ENCODE measurements at places on chromosomes 1 and 21.

DNA sequence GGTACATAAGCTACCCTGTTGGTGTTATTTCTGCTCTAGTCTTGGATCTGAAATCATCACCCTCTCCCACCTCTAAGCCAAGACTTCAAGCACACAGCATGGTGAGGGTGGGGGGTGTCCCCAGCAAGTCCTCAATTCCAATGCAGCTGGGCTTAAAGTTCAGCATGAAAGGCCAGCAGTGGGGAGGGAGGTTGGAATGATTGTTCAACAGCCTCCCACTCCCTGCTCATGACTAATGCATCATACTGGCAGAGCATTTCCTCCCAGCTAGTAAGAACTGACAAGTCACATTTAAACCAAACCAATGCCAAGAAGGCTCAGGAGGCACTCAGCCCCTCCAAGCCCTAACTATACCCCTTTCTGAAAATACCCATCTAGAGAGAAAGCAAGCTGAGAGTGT, 50.1 kb downstream of the TIAM1 start:
- DNase-seq: no peak

- DNase-seq: no peak
Measured at GRCh38 chr1:161044535-161044907, 1.3 kb downstream of the USF1 start.

DNA sequence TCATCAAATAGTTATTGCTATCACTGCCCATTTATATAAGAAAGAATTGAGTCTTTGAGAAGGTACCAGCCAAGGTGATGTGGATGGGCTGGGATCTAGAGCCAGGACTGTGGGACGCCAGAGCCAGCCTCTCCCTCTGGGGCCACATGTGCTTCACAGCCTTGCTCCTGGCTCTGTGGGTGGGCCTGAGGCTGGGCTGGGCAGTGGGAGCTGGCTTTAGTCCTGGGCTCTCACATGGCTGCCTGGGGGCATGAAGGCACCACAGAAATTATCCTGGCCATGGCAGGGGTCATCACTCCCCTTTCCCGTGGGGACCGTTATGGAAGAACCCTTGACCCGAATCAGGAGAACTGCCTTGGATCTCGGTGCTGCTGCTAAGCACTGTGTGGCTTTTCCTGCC, 203.1 kb downstream of the TRABD2B start:
- no peak for DNase-seq

GRCh38 chr1:244048256-244049161, 2.6 kb upstream of the ZBTB18 start:
- peak; percentile 96 for DNase-seq

- DNase-seq: no peak
Measured at GRCh38 chr1:240441669-240442068, 170.3 kb downstream of the GREM2 start.

GRCh38 chr1:207054491-207054890, 1.4 kb downstream of the PFKFB2 start:
- DNase-seq: no peak

- no peak for DNase-seq
Measured at GRCh38 chr21:35395728-35396127, 346.6 kb upstream of the RUNX1 start.

DNA sequence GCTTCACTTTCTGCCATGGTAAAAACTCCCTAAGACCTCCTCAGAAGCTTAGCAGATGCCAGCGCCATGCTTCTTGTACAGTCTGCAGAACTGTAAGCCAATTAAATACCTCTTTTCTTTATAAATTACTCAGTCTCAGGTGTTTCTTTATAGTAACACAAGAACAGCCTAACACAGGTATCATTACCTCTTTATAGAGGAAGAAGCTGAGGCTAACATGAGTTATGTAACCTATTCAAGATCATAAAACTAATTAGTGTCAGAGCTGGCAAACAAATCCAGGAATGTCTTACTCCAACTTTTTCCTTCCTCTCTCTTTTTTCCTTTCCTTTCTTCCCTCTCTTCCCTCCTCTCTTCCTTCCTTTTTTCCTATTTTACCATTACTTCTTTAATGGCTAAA, 9.3 kb downstream of the NTMT2 start:
- DNase-seq: no peak

- peak; percentile 50 for DNase-seq
Measured at GRCh38 chr1:17239420-17239819, 9.5 kb upstream of the PADI3 start.

DNA sequence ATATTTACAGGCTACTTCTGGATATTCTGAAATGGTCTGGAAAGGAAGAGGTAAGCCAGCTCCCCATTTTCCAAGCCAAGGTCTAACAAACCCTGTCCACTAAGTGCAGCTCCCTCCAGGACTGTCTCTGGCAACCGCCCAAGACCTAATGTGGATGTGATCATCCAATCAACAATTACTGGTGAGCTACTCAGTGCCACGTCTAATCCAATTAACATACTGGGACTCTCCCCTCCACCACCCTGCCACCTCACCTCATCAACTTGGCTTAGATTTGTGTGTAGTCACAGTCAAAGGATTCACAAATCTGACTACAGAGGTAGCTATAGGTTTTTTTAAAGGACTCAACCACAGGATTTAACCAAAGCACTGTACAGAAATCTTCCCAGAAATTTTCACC, 25.4 kb upstream of the S100A7 start:
- DNase-seq: no peak

GRCh38 chr1:88708011-88708410, 23.9 kb downstream of the PKN2 start:
- no peak for DNase-seq

DNA sequence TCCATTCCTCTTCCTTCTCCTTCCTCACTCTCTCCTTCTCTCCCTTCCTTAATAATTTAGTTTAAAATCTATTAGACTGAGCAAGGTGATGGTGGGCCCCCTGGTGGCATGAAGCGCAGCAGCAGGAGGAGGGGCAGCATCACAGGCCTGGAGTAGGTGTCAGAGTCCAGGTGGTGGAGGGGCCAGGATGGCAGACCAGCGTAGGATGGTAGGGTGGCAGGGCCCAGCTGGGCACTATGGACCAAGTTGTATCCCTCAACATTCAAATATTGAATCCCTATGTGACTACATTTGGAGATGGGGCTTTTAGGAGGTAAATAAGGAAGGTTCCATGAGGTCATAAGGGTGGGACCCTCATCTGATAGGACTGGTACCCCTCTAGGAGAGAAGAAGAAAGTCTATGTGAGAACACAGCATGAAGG, 61.0 kb downstream of the WDR4 start:
- no peak for DNase-seq

DNA sequence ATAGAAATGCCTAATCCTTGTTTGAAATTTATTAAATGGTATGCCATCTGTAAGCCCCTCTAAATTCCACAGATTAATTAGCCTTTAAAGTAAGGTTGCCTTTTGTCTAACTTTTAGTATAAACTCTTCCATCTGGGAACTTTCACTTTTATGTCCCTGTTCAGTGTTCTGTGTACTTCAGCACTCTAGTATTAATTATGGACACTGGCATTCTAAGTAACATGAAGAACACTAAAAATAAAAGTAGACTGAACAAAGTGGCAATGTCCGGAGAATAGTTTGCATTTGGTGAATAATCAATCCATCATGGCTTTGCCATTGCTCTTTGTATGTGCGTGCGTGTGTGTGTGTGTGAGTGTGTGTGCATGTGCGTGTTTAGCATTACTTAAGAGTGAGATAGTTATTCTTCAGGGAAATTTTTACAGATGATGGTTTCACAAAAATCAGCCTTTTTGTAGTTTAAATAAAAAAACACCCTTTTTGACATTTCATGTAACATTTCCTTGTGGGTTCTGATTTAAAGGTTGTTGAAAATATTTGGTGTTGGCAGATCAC, 51.1 kb downstream of the ATF6 start:
- DNase-seq: no peak

DNA sequence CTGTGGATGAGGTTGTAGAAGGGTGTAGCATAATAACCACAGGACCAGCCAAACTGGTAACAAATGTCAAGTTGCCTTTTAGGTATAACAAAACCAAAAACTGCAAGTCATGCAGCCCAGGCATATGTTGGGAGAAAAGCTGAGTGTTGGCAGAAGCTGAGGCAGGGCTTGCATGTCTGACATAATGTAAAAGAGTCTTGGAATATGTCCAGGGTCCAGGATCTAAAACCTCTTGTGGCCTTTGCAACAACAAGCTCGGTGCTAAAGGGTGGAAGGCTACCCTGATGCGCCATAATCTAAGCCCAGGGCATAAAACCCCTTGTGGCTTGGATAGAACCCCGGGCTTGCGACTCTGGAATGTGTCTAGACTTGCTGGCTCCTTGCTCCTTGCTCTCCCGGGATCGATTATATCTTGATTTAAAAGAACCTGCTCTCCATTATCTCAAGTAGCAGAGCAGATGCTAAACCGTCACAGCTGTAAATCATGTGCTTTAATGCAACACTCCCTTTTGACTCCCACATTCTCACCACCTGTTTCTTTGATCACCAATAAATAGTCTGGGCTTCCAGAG, 26.5 kb upstream of the SLC35A3 start:
- DNase-seq: peak; percentile 7

DNA sequence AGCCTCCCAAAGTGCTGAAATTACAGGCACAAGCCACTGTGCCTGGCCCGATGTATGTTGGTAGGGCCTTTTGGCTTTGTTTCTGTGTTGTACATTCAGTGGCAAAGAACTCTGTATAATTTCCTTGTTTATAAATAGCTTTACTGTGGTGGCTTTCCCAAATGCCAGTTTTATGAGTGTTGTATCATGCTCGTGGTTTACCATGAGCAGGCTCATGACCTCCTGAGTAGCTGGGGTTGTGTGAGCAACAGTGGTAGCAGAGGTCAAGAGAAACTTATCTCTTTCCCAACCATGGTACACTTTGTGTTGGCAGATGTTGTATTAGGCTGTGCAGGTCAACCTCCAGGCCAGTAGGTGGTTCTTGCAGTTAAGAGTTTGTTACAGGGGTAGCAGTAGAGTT, 420.4 kb upstream of the BEND5 start:
- no peak for DNase-seq

GRCh38 chr21:39094087-39094780, 89.0 kb downstream of the PSMG1 start:
- no peak for DNase-seq

- DNase-seq: no peak
Measured at GRCh38 chr1:109718495-109718894, 6.4 kb downstream of the GSTM5 start.

GRCh38 chr21:34046917-34047316, 26.5 kb upstream of the MRPS6 start:
- no peak for DNase-seq

GRCh38 chr1:203103829-203104495, 18.1 kb upstream of the MYOG start:
- DNase-seq: no peak

- DNase-seq: no peak
Measured at GRCh38 chr21:37496972-37497371, 130.4 kb downstream of the DYRK1A start.

- DNase-seq: no peak
Measured at GRCh38 chr1:209172286-209172685, 411.2 kb upstream of the CAMK1G start.

DNA sequence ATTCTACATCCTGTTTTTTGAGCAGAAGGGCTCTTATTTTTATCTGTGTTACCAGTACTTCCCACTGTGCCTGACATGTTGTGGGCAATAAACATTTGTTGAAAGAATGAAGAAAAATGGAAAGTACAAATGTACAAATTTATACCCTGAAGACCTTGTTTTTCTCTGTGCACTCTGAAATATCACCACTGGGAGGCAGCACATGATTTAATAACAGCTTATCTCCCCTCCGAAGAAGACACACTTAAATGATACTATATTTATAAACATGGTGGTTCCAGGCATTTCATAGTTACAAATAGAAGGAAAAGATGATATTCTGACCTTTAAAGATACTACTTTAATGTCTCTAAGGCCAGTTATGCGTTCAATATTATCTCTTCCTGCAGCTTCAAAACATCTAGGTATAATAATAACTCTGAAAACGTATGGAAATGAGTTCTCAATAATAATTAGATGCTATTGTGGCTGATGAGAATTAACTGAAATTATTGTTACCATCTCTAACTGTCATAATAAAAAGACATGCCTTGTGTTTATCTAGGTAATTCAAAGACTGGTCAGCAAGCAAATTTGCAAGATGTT, 12.8 kb downstream of the DYNLT5 start:
- peak; percentile 31 for DNase-seq

DNA sequence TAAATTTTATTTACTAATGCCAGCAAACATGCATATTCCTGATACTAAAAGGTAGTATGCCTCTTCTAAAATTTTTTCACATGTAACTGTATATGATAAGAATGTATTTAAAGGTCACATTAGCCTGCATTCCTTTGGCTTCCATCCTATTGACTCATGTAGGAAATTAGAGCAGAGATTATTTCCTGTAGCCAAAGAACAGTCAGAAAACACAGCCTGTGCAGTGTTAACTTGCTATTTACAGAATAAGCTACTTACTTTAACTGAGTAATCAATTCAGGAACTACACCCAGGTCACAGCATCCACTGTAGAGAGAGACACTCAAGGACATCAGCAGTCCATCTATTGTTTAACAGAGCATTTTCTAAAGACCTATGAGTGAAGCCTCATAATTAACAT, 154.5 kb upstream of the ADGRL4 start:
- DNase-seq: no peak

DNA sequence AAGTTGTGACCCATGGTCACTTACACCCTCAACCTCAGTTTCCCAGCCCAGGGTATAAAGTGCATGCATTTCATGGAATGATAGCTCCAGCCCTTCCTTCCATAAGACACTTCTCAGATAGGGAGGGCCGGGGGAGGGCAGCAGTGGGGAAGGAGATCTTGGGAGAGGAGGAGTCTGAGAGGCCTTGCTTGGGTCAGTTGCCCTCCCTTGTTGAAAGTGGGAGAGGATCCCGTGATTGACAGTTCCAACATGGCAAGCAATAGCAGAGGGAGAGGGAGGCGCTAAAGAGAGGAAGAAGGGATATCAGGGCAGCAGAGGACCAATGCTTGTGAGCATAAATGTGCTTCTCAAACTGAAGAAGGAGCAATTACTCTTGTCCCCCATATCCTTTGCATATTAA, 244.4 kb downstream of the CHRM3 start:
- DNase-seq: no peak

GRCh38 chr1:168134642-168135041, 2.1 kb downstream of the GPR161 start:
- no peak for DNase-seq

GRCh38 chr1:26717017-26717491, 21.2 kb downstream of the ARID1A start:
- no peak for DNase-seq

DNA sequence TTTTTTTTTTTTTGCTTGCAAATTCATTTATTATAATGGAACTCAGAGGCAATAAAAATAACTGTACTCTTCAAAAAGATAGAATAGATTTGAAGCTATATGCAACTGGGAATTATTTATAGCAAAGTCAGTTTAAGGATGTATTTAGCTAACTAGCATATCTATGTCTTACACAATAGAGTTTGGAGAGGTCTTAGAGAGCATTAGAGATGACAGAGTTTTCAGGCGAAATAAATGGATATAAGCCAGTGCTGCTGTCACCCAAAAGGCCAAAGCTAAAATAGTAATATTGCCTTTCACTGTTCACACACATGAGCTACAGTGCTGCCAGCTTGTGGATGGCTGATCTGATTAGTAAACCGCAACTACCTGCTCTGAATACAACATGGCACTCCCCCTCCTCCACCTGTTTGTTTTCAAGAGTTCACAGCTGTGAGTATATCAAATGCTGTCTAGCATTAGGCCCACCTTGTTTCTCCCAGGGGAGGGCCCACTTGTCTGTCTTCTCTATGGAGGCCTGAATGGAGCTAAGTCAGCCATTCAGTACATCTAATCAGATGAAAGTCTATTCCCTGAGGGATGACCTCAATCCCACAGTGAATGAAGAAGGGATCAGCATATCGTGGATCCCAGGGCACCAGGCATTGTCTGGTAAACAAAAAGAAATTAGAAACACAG, 25.2 kb upstream of the SSX2IP start:
- no peak for DNase-seq

Measured in SHP77 treated with DMSO at 0.1 percent for 48 hours (cell line).